ENCODE measurements at places on chromosomes 12 and 14.

- peak; percentile 89 for DNase-seq
Observed at GRCh38 chr12:6092784-6093722, 31.4 kb downstream of the VWF start.

GRCh38 chr14:53814392-53814791, 142.2 kb downstream of the BMP4 start:
- DNase-seq, result no peak

DNA sequence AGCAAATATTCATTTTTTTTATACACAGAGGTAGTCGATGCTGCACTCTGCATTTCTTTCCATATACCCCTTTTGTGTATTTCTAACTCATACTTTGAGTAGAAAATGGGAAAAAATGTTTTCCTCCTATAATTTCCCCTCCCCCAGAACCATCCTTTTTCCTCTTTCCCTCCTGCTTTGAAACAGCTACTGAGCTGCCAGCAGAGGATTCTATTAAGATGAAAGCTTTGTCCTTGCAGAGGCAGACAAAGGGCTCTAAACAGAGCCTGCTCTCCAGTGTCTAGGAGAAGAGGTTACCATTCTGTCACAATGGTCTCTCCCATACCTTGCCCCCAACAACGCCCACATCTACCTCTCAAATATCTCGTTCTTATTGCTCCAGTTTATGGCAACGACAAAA, 74.6 kb upstream of the OSBPL8 start:
- DNase-seq, result no peak

- DNase-seq, result no peak
Observed at GRCh38 chr14:94747739-94748138, 22.2 kb downstream of the GSC start.

DNA sequence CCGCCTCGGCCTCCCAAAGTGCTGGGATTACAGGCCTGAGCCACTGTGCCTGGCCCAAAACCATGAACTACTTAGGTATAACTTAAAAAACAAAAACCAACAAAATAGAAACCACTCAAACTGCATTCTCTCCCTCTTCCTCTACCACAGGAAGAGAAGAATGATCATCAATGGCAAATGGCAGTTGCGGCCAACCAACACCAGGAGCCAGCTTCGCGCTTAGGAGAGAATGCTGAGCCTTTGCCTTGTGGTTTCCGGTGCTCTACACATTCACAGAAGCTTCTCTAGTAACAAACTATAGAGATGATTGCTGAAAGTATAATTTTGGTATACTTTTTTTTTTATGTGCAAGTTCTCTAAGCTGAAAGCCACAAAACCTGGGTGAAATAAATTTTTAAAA, 17.1 kb downstream of the CATSPERB start:
- DNase-seq, result no peak

GRCh38 chr14:56300495-56300894, 182.3 kb downstream of the PELI2 start:
- DNase-seq, result peak; percentile 78

- no peak for DNase-seq
Observed at GRCh38 chr12:126157575-126157966, 1092.3 kb downstream of the AACS start.

DNA sequence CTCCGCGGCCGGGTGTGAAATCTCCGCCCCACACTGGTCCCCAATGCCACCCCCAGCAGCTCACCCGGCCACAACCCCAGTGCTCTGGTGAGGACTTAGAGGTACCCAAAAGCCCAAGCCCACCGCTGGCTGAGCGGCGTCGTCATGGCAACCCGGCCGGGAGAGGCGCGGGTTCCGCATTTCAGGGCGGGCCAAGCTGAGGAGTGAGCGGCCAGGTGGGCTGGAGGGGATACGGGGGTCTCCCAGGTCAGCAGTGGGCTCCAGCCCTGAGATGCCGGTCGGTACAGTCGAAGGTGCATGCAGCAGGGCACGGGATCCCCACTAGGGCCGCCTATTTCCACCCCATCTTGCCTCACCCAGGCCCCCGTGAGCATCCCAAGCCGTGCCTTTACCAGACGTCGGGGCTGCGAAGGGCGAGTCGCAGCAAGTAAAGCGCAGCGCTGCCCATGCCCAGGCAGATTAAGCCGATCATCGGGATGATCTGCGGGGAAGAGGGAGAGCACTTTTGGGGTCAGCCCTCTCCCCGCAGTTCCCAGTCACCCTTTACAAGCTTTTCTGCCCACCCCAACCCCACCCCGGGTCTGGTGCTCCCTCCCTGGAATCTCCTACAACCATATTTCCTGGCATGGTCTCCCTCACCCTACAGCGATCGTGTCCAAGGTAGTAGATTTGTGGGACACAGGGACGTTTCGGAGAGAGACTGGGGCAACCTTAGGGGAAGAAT, 6.9 kb downstream of the SHMT2 start:
- no peak for DNase-seq

DNA sequence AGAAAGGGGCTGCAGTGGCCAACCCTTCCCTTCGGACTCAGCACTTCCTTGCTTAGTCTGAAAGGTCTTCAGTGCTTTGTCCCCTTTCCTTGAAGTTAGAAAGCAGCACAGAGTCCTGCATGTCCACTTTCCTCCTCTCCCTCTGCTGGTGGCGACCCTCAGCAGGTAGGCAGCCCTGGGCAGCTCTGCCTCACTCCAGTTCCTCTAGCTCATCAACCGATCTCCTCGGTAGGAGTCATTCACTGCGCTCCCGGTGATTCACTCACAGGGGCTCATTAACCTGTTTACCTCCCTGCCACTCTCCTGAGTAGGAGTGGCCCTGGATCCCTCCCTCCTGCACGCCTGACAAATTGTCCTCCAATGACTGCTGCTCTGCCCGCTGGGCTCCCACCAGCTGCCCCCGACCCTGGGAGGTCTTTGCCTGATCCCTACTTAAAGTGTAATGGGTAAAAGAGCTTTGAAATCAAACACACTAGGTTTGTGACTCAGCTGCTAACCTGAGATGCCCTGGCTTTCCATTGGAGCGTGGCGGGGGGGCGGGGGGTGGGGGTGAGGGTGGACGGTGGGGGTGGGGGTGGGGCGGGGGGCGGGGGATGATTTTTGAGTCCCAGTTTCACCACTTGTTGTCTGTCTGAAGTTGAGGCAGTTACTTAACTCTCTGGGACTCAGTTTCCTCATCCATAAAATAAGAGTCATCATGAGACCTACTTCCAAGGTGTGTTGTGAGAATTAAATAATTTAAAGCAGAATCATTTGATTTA, 4.2 kb downstream of the SCNN1A start:
- DNase-seq, result peak; percentile 76

- no peak for DNase-seq
Observed at GRCh38 chr12:50627491-50627890, 122.7 kb downstream of the DIP2B start.

Measured in astrocyte (in vitro differentiated cells and primary cell).